ENCODE measurements at places on chromosomes 1 and 21.

DNA sequence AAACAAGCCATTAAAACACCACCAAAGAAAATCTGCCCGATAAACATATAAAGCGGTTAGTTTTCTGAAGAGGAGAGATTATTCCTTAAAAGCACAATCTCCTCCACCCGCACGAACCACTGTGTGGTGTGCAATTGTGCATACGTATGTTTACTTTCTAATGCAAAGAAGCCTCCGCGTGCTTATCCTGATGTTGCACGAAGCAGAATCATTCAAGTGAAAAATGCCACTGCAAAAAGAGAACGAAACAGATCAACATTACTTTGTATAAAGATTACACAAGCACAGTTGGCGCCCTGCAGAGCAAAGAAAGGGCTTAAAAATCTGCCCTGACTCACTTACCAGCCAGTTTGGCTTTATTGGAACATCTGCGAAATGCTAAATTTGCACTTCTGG, 166.8 kb downstream of the ZNF281 start:
- peak; percentile 82 for DNase-seq

- no peak for DNase-seq
These were observed 134.2 kb upstream of the IPO9 start for GRCh38 chr1:201694608-201695335.

- DNase-seq: no peak
These were observed at the start of gene KRTAP10-10 for GRCh38 chr21:44637018-44637850. Gene KRTAP10-10 (plus strand): TSS chr21:44637356. CDS start chr21:44637418, 62 bp downstream.

DNA sequence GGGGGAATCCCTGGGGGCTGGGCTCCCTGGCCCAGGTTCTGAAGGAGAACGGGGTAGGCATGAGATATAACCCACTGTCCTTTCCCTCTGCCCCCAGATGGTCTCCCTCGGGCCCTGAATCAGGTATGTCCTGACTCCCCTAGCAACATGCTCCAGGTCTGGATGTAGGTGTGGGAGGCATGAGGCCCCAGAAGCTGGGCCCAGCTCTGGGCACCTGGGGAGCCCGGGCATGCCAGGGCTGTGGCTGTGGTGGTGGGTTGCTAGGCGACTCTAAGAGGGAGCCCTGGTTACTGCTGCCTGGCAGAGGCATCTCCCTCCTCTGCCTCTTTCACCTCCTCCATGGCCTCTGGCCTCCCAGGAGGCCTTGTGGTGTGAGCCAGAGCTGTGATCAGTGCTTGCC, 16.2 kb downstream of the FOXO6 start:
- no peak for DNase-seq

DNA sequence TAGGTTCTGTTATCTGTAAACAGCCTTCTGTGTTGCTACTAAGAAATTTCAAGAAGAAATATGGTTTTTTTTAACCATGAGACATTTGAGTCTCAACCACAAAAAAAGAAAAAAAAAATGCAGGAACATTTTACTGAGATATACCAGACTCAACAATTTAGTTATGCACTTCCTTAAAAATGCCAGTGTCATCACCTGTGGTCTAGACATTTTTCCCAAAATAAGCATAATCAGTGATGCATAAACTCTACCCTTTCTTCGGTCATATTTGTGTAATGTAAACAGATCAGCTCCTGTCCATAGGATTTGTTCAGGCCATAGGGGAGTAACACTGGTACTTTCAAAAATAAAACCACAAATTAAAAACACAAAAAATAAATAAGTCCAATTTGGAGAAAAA, 122.6 kb upstream of the TNFSF4 start:
- DNase-seq: peak; percentile 60

DNA sequence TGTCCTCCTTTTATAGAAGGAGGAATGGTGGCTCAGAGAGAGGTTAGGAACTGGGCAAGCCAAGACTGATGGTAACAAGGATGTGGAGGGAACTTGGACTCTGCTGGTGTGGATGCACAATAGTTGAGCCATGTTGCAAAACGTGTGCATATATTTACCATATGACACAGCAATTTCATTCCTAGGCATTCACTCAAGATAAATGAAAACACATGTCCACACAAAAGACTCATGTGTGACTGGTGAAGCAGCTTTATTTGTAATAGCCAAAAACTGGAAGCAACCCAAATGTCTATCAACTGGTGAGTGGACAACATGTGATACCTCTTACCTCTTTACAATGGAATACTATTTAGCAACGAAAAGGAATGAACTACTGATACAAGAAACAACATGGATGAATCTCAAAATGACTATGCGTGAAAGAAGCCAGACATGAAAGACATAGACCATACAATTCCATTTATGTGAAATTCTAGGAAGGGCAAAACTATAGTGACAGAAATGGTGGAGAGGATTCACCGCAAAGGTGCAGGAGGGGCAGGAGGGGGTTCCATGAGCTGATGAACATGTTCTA, 36.2 kb downstream of the CAMK2N1 start:
- DNase-seq: no peak

DNA sequence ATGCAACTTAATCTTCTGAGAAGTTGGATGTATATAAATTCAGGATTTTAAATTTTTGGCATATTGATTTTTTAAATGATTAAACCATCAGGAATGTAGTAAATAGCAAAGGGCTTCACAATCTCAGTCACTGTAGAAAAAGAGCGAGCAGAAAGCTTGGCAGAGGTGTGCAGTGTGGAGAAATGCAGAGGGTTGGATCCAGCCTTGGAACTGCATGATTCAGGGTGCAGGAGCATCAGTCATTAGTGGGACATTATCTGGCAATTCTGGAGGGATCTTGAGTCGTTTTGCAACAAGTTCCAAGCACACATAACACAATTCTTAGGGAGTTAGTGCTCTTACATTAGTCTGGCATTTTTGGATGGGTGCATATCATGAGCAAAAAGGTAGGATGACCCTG, 267.9 kb downstream of the PLA2G4A start:
- no peak for DNase-seq

DNA sequence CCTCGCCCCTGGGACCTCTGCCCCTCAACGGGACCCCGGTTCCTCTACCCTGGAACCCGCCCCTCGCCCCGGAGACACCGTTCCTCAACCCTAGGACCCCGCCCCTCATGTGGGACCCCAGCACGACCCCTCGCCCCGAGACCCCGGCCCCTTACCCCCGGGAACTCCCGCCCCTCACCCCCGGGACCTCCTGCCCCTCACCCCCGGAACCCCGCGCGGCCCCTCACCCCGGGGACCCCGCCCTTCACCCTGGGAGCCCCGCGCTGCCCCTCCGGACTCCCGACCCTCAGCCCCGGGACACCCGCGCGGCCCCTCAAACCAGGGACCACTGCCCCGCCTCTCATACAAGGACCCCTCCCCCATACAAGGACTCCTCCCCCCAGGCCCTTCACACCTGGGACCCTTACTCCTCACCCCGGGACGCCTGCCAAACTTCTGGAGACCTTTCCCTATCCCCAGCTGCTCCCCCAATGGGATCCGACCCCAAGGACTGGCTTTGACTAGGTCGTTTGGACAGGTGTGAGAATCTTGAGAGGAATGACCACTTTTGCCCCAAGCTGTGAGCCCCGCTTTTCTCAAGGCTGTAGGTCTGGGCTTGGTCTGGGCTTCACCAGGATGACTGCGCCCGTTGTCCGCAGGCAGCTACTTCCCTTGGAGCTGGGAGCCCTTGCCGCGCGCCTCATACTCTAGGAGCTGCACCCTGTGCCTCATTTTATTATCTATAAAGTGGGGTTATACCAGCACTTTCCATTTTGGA, 843 bp downstream of the DIP2A start:
- DNase-seq: peak; percentile 52

DNA sequence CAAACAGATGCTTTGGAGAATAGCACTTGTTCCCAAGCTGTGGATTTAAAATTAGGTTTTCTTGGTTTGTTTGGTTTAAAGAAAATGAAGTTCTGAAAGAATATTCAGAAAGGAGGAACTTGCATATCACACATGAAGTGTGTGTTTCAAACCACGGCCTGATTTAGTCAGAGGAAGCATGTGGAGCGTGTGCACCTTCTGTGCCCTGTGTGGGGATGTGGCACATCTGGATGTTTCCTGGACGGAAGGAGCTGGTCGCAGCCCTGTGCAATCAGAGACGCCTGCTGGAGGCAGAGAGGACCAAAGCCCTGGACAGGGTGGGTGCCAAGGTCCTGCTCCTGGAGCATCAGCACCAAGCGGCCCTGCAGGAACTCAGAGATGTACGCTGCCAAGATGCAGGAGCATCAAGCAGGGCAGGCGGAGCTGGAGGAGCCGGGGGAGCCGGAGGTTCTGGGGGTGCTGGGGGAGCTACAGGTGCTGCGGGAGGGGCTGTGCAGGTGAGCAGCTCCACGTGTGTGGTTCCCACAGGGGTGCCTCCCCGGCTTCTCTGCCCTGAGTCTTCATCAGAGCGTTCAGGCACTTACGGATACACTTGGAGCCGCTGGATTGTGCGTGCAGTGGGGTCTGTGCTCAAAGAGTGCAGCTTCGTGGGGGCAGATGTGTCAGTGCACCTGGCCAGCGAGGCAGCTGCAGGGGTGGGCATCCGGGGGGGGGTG, 45.7 kb downstream of the PCNT start:
- no peak for DNase-seq

GRCh38 chr1:227903614-227904501, 43.9 kb downstream of the WNT9A start:
- no peak for DNase-seq

DNA sequence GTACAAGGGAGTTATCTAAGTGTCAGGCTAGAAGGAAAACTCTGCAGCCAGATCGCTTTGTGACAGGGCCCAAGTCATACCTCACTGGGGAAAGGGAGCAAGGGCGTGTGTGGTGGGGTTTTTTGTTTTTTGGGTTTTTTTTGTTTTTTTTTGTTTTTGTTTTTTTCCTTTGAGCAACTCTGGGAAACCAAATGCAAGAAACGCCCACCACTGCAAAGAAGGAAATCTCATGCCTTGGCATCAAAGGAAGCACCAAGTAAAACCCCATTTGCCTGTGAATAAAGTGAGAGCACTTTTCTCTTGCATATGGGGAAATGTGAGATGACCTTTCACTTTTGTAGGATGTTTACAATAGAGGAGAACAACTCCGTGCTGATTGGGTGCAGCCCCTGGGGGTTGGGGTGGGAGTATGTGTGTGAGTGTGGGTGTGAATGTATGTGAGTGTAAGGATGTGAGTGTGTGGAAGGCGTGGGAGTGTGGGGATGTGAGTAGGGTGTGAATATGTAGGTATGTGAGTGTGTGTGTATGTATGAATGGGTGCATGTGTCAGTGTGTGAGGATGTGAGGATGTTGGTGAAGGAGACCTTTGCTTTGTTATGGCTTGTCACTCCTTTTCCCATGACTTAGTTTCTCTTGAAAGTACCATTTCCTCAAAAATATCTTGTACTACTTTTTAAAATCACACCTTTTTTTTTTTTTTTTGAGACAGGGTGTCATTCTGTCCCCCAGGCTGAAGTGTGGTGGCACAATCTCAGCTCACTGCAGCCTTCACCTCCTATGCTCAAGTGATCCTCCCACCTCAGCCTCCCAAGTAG, 34.6 kb downstream of the IL12RB2 start:
- no peak for DNase-seq

GRCh38 chr1:186194107-186194756, 180.8 kb downstream of the TPR start:
- no peak for DNase-seq

GRCh38 chr1:185819798-185820197, 85.6 kb downstream of the HMCN1 start:
- no peak for DNase-seq

GRCh38 chr1:116870300-116870699, 39.4 kb upstream of the PTGFRN start:
- DNase-seq: no peak

GRCh38 chr1:36739703-36740289, 257.1 kb upstream of the CSF3R start:
- DNase-seq: no peak

DNA sequence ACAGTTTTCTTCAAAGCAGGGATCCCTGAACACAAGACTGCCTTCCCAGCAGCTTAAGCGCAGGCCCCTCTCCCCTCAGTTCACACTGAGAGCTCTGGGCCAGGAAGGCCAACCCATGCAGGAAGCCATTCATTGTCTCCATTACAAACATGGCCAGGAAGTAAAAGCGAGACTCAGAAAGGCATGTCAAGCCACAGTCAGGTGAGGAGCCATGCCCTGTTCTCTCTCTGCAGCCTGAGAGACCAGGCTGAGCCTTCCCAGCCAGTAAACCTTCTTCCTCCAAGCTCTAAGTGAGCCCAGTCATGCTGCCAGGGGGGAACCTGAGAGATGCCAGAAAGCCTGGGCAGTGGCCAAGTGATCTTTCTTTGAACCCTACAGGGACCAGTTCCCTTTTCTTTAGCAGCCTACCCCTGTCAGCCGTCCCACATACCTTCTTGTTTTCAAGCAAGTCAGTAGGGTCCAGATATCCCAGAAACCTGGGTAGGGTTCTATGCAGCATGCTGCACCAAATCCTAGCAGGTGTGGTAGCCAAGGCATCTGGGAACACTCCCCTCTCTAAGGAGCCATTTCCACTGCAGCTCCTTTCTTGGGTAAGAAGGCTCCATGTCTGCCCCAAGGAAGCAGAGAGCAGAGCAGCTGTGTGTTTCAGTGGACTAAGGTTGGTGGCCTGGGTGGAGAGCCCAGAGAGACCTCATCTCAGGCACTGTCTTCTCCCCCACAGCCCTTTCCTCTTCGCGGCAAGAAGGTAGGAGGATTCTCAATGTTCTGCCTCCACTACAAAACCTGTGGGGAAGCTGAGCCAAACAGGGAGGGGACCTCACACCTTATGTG, 977 bp downstream of the TRAF3IP3 start:
- DNase-seq: no peak

DNA sequence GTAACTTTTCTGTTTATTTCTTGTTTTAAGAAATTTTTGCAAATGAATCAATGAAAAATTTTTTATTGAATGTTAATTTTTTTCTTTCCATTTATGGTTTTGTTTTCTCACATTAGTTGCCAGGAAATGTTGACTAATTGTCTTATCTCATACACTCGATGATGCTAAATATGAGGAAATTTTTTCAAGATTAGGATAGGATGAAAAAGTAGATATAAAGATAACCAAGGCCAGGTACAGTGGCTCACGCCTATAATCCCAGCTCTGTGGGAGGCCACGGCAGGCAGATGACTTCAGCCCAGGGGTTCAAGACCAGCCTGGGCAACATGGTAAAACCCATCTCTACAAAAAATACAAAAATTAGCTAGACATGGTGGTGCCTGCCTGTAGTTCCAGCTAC, 12.6 kb downstream of the LAX1 start:
- DNase-seq: no peak

DNA sequence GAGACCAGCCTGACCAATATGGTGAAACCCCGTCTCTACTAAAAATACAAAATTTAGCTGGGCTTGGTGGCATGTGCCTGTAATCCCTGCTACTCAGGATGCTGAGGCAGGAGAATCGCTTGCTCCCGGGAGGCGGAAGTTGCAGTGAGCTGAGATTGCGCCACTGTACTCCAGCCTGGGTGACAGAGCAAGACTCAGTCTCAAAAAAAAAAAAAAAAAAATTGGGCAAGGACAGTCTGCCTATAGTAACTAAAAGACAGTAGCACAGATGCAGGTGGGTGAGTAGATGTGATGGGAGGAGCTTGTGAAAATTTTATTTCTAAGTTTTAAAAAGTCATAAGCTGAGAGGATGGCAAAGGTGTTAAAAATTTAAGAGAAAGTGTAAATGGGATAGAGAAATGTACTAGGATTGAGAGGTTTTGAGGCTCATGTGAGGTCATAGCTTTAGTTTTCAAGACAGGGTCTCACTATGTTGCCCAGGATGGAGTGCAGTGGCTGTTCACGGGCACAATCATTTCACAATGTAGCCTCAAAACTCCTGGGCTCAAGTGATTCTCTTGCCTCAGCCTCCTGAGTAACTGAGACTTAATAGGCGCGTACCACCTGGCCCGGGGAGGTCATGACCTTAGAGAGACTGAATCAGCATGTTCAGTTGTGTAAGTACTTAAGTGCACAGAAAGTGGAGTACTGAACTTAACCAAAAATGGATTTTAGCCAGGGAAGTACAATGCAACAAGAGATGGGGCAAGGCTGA, 33.7 kb downstream of the PTP4A2 start:
- peak; percentile 59 for DNase-seq

GRCh38 chr21:45945868-45946210, 35.7 kb upstream of the COL6A1 start:
- no peak for DNase-seq
